Astrocyte (in vitro differentiated cells and primary cell): ENCODE measurements at places on chromosomes 4 and X. TPM values are rescaled to one million over a fixed set of nuclear protein-coding genes. Genes with fewer than 3 reads are reported as not detected.

The SPATA18 gene
- total RNA-seq: 19.0 and 20.7 TPM in 2 replicates

The PRDM8 gene
- total RNA-seq: 0.19 and 0.25 TPM in 2 replicates

The COL25A1 gene
- total RNA-seq: 10.4 and 10.5 TPM in 2 replicates

The UBQLN2 gene
- 36.5 and 38.9 TPM in 2 replicates for total RNA-seq

The AADAT gene
- 10.3 and 10.5 TPM in 2 replicates for total RNA-seq

The TMPRSS11F gene
- total RNA-seq: 0.27 TPM in 1 of 2 replicates, not detected in the other

The MAGEA10 gene
- total RNA-seq: not detected in 2 replicates

The EXOC1L gene
- not detected in 2 replicates for total RNA-seq

The CT45A1 gene
- total RNA-seq: not detected in 2 replicates

The RAI2 gene
- 0.50 and 0.66 TPM in 2 replicates for total RNA-seq

GRCh38 chr4:147638365-147638764, 21.2 kb downstream of the TMEM184C start:
- DNase-seq: no peak

DNA sequence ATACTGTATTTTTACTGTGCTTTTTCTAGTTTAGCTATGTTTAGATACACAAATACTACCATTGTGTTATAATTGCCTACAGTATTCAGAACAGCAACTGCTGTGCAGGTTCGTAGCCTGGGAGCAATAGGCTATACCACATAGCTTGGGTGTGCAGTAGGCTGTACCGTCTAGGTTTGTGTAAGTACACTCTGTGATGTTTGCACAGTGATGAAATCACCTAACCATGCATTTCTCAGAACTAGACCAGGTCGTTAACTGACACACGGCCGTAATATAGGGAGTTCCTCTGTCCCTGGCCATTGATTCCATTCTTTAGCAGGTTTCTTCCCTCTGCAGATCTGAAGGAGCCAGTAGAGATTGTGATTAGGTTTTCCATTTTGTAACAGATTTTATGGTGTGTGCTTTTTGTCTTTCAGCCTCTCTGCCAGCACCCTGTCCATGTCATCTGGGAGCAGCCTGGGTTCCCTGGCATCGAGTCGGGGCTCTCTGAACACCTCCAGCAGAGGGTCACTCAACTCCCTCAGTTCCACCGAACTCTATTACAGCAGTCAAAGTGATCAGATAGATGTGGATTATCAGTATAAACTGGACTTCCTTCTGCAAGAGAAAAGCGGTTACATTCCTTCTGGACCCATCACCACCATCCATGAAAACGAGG, 59.5 kb downstream of the CLDN22 start:
- no peak for DNase-seq

- peak; percentile 37 for DNase-seq
Observed at GRCh38 chrX:12011075-12011474, 127.2 kb upstream of the FRMPD4 start.

GRCh38 chr4:157882901-157883300, 289.9 kb downstream of the GASK1B start:
- DNase-seq: no peak

DNA sequence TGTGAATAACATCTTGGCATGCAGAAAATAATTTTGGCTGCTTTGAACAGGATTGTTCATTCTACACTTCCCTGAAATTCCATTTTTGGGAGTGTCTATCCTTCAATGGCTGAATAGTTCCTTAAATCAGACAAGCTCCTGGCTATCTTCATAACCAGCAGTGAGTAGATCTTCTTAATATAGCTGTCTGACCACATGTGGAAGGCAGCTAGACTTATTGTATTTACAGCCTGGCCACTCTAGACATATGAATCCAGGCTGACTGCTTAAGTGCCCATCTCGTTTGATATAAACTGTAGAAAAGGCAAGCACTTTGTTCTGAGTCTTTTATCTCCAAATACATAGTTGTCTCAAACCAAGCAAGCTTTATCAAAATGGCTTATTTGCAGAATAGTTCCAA, 40.0 kb downstream of the PWWP3B start:
- no peak for DNase-seq

DNA sequence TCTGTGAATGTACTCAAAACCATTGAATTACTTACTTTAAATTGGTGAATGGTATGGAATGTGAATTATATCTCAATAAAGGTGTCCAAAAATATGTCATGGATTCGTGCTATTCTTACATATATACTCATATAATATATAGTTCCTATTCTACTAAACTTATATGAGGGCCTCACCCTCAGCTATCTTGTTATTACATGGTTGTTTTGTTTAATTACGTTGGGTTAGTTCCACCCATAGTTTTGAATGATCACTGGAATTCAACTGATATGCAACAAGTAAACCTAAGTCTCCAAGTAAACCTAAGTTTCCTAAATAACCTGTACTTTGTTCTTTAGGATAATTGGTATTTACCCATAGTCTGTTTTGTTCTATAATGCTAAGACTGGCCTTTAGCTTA, 30.6 kb upstream of the CD99L2 start:
- no peak for DNase-seq

DNA sequence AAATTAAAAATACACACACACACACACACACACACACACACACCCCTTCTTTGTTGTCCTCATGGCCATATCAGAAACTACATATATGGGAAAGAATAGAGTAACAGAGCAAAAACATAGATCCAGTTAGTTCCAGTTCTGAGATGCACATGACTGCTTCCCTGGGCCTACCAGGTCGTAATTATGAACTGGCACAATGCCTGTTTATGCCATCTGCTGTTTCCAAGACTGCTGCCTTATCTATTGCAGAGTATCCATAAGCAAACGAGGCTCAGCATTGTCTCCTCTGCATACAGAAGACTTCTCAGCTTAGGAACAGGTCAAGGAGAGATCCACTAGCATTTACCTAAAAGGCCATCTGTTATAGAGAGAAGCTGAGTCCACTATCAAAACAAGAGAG, 789.0 kb downstream of the TECRL start:
- no peak for DNase-seq

- no peak for DNase-seq
Observed at GRCh38 chr4:865572-865971, 39.6 kb upstream of the CPLX1 start.

- DNase-seq: no peak
Observed at GRCh38 chrX:130885996-130886395, 17.0 kb downstream of the ENOX2 start.

DNA sequence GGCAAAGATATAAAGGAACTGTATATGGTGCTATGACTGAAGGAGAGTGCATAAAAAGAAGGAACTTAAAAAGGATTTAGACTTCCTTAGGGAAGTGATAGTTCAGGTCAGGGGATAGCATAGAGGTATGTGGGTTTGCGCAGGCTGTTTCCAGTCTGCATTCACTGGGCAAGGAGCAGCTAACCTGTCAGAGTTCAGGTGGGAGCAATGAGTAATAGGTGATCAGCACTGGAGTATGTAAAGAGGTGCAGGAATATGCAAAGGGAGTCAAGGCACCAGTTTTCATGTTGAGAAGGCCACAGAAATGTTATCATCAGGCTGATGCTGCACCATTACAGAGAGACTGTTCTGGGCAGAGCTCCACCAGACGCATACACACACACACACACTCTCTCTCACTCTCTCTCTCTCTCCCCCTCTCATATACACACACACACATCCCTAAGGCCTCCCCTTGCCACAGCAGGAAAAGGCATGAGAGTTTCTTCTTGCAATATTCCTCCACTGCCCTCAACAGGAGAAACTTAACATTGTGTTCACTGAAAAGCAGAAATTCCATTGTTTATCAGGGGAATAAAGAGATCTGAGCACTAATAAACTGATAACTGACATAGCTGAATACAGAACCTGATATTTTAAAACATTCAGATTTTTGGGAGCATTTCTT, 256.4 kb upstream of the GRID2 start:
- peak; percentile 46 for DNase-seq
